ENCODE measurements at places on chromosomes 3 and 15. TPM values are rescaled to one million over a fixed set of nuclear protein-coding genes. Genes with fewer than 3 reads are reported as not detected.

IQCF5 gene
- not detected for total RNA-seq

GABRB3 gene
- 2.3 TPM for total RNA-seq

GOLGA6L9 gene
- 7.3 TPM for total RNA-seq

CYP8B1 gene
- total RNA-seq, result not detected

NAALADL2 gene
- total RNA-seq, result 77.5 TPM

CEMIP gene
- 1.3 TPM for total RNA-seq

USP3 gene
- total RNA-seq, result 77.4 TPM

PAK6 gene
- 2.0 TPM for total RNA-seq

LXN gene
- total RNA-seq, result 49.1 TPM

DNA sequence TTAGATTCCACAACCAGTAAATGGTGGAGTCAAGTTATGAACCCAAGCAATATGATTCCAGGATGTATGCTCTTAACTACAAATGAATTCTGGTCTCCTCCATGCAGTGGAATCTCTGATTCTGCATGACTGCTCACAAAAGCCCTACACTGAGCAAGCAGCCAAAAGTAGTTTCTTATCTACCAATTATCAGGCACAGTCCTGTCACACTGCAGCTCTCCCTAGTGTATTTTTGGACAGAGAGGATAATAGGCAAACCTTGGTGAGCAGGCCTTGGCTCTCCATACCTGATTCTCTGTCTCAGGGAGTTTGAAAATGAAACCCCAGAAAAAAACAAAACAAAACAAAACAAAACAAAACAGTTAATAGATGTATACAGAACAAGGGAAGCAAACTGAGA lies 3.5 kb upstream of the SSR3 start:
- no peak for DNase-seq

GRCh38 chr15:76330080-76330680 lies 6.4 kb upstream of the ISL2 start:
- no peak for DNase-seq

GRCh38 chr15:40893019-40893670 lies 1.1 kb upstream of the VPS18 start:
- no peak for DNase-seq

DNA sequence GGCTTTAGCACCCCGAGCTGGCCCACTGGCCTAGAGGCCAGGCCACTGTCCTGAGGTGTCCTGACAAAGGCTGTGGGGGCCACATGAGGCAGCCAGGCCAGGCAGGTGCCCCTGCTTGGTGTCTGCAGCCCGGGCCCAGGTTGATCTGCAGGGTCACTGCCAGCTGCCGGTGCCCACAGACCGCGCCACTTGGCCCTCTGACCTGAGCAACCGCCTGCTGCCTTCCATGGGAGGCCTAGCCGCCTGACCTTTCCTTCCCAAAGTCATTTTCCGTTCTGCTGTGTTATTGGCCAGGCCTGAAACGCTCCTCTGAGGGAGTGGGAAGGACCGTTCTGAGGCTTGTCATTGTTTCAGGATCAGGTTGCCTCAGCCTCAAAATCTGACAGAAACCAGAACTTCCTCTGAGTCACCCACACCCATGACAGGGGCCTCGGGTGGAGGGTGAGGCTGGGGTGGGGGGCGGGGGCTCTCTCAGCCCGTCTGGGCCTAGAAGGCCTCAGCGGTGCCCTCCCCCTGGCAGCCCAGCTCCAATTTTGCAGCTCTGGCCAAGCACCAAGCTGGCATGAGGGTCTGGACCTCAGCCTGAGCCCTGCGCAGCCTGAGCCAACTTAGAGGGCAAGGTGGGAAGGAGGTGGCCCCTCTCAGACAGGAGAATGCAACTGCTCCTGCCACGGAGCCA lies 140.7 kb upstream of the MEF2A start:
- no peak for DNase-seq

DNA sequence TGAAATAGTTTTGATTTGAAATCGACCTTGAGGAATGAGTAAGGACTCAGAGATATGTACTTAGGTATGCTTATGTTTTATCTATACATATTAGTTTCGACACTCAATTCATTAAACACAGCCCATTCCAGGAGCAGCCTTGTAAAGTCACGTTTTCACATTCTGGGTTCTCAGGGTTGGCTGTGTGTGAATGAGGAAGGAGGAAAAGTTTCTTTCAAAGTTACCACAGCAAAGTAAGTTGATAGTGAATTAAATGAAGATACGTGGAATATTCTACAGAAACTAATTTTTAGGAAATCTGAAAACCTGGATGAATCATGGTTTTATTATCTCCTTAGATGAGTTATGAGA lies 133.5 kb downstream of the C3orf38 start:
- no peak for DNase-seq

DNA sequence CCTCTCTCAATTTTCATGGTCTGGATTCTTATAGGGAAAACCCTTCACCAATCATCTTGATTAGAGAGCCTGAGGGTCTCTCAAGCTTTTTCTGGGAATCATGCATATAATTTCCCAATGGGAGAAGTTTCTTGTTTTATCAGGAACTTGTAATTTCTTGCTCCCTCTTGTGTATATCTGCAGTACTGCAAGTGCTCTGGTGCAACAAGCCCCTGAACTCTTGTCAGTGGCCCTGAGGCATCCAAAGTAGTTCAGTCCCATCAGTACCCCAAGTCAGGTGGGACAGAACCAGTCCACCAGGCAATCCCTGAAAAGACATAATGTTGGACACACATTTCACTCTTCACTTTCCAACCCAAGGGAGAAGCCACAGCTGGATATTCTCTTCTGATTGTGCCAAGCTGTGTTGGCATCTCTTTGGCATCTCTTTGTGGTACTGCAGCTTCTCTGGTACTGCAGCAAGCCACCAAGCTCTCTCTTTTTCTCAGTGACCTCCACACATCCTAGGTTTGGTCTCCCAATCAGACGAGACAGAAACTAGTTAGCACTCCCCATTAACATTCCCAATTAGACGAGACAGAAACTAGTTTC lies 214.5 kb downstream of the ZIC4 start:
- no peak for DNase-seq

DNA sequence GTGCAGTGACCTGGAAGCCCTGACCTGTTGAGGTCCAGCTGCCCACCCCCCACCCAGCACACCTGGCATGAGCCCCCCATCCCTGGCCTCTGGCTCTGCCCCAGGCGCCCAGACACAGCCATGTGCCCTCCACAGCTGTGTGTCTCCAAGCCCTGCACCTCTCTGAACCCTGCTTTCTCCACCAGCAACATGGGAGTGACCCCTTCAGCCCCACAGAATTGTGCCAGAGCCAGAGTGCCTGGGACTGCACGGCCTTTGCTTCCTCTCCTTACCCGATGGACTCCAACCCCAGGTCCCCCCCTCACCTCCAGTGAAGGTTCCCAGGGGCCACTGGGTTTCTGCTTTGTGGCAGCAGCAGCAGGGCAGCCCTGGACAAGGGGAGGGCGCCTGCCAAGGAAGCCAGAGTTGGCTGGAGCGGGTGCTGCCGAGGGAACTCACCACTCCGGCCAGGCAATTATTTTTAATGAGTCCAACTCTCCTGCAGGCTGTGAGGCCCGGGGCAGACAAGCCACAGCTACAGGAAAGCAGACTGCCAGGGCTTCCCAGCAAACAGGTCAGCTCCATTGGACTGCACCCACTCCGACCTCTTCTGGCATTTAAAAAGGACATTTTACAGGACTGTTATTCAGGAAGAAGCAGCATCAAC lies 24.1 kb downstream of the PRR20G start:
- no peak for DNase-seq

GRCh38 chr15:42490291-42490670 lies 660 bp downstream of the ZNF106 start:
- DNase-seq, result peak; percentile 8

DNA sequence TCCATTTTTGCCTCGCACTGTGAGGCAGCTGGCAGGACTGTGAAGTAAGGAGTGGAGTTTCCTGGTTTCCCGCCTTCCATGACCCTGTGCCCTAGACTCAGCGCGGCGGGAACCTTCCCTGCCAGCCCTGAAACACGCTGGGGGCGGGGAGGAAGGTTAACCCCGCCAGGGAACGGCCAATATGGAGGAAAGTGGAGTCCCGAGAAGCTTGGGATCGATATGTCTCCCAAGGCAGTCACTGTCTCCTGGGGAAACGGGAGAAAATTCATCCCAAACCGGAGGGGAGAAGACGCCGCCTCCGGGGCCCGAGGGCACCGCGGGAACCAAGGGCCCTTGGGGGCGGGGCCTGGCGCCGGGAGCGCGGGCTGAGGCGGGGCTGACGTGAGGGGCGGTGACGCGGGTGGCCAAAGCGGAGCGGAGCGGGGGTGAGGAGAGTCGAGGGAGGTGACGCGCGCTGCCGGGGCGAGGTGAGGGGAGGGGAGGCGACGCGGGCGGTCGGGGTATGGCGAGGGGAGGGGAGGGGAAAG lies at the start of gene HMCES:
Gene HMCES (plus strand): TSS at position 432 of the 527 bp plus-strand sequence. CDS start 863 bp downstream, outside the sequence.
- DNase-seq, result peak; percentile 81

DNA sequence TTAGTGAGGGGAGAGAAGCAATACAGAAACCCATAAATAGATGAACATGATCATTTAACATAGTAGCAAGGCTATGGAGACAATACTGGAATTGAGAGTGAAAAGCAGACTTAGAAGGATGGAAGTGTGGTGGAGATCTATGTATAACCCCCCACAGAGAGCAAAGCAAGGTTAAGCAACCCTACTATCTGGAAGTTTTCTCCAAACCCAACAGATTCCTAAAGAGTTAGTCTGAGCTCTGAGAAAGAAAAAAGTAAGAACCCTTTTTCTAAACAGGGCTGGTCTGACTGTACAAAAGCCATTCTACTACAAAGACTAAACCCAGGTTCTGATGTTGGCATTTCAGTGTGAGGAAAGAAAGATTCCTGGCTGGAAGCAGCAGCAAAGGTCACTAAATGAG lies 153.2 kb downstream of the WNT5A start:
- no peak for DNase-seq

DNA sequence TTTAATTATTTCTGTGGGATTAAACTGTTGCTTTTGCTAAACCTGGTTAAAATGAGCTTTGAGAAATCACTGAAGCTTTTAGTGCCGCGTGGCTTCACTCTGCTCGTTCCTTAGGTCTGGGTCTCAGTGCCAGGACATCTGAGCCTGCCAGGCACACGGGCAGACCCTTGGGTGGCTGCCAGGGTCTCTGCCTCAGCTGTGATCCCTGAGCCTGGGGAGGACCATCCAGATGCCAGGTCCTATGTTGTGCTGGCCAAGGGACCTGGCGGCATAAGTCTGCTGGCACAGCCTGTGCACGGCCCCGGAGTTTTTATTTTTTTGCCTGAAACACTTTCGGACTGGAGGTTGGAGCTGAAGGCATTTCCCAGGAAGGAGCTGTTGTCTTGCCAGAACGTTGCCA lies 328.1 kb downstream of the LRTM1 start:
- DNase-seq, result no peak

- DNase-seq, result no peak
Observed at GRCh38 chr15:57322602-57323250, 53.6 kb upstream of the CGNL1 start.

DNA sequence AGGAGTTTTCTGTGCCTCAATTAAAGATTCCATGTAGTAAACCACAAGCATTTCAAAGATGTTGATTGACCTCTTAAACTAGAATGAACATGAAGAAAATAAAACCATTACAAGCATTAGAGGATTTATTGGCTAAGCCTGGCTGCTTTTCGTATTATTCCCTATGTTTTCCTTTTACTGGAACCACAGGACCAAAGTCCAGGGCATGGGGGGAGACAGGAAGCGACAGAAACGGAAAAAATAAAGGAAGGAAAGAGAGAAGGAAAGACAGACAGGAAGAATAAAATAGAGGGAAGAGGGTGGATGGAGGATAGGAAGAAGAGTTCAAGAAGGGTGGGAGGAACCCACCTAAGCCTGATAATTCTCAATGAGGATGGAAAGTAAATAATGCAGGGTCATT lies 169.9 kb downstream of the SHQ1 start:
- no peak for DNase-seq

DNA sequence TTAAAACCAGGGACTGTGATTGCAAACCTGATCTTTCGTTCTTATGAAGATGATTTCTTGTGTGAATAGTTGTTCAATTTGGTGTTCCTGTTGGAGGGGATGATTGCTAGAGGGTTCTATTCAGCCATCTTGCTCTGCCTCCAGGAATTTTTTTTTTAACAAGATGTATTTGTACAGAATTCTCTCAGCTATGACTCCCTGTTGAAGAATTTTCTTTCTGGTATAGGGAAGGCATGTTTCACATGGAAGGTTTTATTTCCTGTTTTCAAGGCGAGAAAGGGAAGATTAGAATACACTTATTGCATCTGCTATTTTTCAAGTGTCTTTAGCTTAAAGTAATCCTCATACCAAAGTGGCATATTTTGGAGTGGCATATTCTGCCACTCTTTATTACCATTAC lies 5.6 kb upstream of the LRRC34 start:
- no peak for DNase-seq

GRCh38 chr3:157624801-157625200 lies 121.6 kb upstream of the VEPH1 start:
- no peak for DNase-seq

DNA sequence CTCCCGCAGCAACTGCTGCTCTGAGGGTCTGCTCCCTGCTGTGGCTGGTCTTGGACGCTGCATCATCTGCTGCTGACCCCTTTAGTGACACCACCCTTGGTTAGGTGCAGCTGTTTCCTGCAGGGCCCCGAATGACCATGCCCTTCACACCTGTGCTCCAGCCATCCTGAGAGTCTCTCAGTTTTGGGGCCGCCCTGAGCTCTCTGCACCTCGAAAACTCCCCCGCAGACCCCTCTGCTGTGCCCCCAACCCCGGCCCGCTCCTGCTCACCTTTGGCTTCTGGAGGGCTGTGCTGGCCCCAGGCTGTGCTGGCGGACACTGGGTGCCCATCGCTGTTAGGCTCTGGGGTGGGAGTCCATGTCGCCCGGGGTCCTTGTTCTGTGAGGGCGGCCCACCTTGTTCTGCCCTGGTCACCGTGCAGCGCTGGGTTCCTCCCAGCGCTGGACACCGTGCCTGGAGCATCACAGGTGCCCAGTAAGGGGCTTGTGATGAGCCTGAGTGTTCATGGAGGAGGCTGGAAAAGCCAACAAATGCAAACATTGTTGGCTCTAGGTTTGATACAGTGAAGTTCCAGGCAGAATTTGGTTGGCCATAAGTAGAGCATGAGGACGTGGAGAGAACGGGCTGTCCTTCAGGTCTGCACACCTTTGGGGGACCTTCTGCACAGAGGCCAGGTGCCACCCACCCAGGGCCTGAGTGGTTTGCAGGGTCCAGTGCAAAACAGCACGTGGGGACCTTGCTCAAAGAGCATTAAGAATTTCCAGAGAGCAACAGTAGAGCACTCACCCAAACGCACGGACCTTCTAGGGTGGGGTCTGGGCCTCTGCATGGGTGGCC lies 12.3 kb downstream of the ABTB1 start:
- no peak for DNase-seq

DNA sequence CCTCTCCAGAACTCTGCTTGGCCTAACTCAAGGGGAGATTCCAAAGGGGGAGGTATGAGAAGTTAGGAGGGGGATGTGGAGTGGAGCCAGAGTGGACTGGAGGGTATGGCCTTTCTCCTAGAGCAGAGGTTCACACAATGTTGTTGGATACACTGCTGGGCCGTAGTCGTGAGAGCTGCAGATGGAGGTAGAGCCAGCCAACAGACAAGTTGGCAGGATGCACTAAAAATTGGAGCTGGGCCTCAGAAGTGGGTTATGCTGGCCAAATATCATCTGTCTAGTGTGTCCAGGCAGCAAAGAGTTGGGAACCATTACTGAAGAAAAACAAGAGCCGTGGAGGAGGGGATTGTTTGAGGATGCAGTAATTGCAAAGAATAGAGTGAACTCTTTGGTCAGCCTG lies 27.7 kb upstream of the LRRFIP2 start:
- DNase-seq, result no peak

GRCh38 chr3:17640466-17640865 lies 102.0 kb downstream of the TBC1D5 start:
- no peak for DNase-seq

Measured in urinary bladder (tissue), 4 donors.